Natural killer cell treated with Interleukin-12 subunit alpha and Interleukin-12 subunit beta and Interleukin-15 and Interleukin-18, amount 100 ng/mL, for 72 hours (primary cell): ENCODE measurements at places on chromosomes 1 and 21. TPM values are rescaled to one million over a fixed set of nuclear protein-coding genes. Genes with fewer than 3 reads are reported as not detected.

The OR2T2 gene
- total RNA-seq: not detected

The SMIM1 gene
- total RNA-seq: not detected

The SPRR3 gene
- not detected for total RNA-seq

The OVAAL gene
- not detected for total RNA-seq

The GUCA2B gene
- not detected for total RNA-seq

The TMOD4 gene
- 1.2 TPM for total RNA-seq

The FCRL2 gene
- not detected for total RNA-seq

The XCL2 gene
- total RNA-seq: 2.7 TPM

The PTPN22 gene
- total RNA-seq: 26.0 TPM

The NBPF20 gene
- 2.4 TPM for total RNA-seq

The NHLH2 gene
- total RNA-seq: not detected

The KRTAP24-1 gene
- not detected for total RNA-seq
